T-helper 17 cell (primary cell): ENCODE measurements at places on chromosomes 16 and 17.

DNA sequence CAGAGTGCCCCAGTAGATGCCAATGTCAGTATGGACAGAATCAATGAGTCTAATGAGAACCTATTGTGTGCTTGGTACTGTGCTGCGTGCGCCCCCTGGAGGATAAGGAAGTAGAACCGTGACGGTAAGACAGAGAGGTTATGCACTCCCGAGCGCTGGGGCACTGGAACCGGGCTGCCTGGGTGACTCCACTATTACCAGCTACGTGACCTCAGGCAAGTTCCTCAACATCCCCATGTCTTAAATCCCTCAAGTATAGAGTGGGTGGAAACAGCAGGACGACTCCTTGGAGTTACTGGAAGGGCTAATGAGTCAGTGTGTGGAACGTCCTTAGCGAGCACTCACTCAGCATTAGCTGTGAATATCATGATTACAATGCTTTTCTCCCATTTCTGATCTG lies 16.2 kb downstream of the CHST4 start:
- no peak overlapping the region for H3K4me3 ChIP-seq
- H3K27me3 ChIP-seq = peaks cover 9% of the 10 kb centered on the region
- no peak overlapping the region for H3K27ac ChIP-seq
- peak; percentile 36 for DNase-seq

GRCh38 chr17:35167046-35167445 lies 19.4 kb downstream of the UNC45B start:
- no peaks in the 10 kb centered on the region for H3K27me3 ChIP-seq
- H3K4me1 ChIP-seq = peaks cover 19% of the 10 kb centered on the region
- DNase-seq = no peak

- H3K27me3 ChIP-seq = no peaks in the 10 kb centered on the region
- H3K36me3 ChIP-seq = no peaks in the 10 kb centered on the region
- DNase-seq = no peak
- H3K4me1 ChIP-seq = peaks cover 9% of the 10 kb centered on the region
- no peak overlapping the region for H3K4me3 ChIP-seq
- H3K27ac ChIP-seq = peak overlapping the region; percentile 3
Measured at GRCh38 chr16:53529513-53529912, 26.5 kb upstream of the AKTIP start.

DNA sequence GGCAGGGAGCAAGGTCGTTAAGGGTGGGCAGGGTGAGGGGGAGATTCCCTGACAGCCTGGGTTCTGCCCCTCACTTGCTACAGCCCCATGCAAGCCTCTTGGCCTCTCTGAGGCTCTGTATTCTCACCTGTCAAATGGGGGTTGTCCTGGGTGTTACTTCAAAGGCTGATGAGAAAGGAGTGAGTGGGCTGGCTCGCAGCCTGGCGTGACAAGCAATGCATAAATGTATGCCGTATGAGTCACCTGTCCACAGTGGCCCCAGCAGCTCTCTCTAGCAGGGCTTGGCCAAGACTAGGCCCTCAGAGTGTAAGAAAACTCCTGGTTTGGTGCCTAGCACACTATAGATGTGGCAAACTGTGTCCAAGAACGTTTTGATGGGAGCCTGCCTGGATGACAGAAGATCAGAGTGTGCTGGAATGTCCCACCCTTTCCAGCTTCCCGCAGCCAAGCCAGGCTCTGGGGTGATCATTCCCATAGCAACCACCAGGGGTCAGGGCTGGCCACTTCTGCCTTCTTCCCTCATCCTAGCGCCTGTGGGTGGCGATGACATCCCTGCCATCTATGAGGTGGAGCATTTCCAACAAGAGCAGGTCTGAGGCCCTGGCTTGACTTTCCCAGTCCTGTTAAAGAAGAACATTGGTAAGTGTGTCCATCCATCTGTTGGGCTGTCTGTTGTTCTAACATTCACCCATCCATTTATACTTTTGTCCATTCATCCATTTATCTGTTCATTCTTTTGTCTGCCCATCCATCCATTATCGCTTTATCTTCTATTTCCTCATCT lies 37.2 kb upstream of the ADGRG1 start:
- no peaks in the 10 kb centered on the region for H3K27me3 ChIP-seq
- no peaks in the 10 kb centered on the region for H3K36me3 ChIP-seq
- peak overlapping the region; percentile 74 for H3K4me3 ChIP-seq
- H3K27ac ChIP-seq = peak overlapping the region; percentile 14
- peaks cover 27% of the 10 kb centered on the region for H3K4me1 ChIP-seq
- DNase-seq = peak; percentile 43

DNA sequence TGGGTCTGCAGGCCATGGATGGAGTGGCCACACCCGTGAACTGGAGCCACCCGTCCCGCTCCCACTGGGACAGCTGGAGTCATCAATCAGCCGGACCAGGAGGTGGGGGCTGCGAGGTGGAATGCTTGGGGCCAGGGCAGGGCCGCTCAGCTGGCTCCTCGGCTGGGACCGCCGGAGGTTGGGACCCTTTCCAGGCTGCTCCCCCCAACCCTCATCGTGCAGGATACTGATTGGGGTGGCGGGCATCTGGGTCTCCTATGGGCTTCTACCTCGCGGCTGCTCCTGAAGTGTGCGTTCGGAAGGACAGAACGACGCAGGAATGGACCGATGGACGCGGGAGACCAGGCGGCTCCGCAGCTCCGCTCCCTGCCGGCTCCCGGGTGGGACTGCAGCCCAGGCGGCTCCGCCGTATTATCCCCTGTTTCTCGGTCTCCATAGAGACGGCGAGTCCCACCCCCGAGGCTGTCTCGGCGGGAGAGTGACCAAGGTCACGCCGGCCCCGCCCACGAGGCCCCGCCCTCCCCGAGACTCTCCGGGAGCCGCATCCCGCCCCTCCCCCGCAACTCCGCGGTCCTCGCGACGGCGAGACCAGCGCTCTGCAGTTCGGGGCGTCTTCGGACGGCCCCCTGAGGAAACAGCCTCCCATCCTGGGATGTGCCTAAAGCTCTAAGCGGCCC lies at the start of gene TPPP3:
Gene TPPP3, minus strand, starts transcription at position 388 of the 677 bp plus-strand sequence. CDS start 2,387 bp downstream, outside the sequence.
- H3K36me3 ChIP-seq = peaks cover 8% of the 10 kb centered on the region
- H3K4me3 ChIP-seq = peak within 1 kb of the TSS; percentile 92
- H3K27me3 ChIP-seq = peaks cover 22% of the 10 kb centered on the region
- peak within 1 kb of the TSS; percentile 54 for H3K27ac ChIP-seq

- H3K27me3 ChIP-seq = peaks cover 8% of the 10 kb centered on the region
- peaks cover 50% of the 10 kb centered on the region for H3K4me1 ChIP-seq
- peak overlapping the region; percentile 100 for H3K27ac ChIP-seq
- no peak overlapping the region for H3K4me3 ChIP-seq
Measured at GRCh38 chr17:7208027-7208571, 11.5 kb downstream of the DLG4 start.

- peaks cover 4% of the 10 kb centered on the region for H3K27me3 ChIP-seq
- DNase-seq = no peak
- H3K36me3 ChIP-seq = no peaks in the 10 kb centered on the region
- no peak overlapping the region for H3K4me3 ChIP-seq
- H3K4me1 ChIP-seq = peaks cover 2% of the 10 kb centered on the region
Measured at GRCh38 chr17:78510141-78511075, 66.8 kb downstream of the DNAH17 start.

GRCh38 chr17:76253841-76254240 lies 11.3 kb upstream of the UBALD2 start:
- H3K27me3 ChIP-seq = no peaks in the 10 kb centered on the region
- peak overlapping the region; percentile 39 for H3K27ac ChIP-seq
- no peaks in the 10 kb centered on the region for H3K36me3 ChIP-seq
- no peak overlapping the region for H3K4me3 ChIP-seq
- H3K4me1 ChIP-seq = peaks cover 25% of the 10 kb centered on the region

DNA sequence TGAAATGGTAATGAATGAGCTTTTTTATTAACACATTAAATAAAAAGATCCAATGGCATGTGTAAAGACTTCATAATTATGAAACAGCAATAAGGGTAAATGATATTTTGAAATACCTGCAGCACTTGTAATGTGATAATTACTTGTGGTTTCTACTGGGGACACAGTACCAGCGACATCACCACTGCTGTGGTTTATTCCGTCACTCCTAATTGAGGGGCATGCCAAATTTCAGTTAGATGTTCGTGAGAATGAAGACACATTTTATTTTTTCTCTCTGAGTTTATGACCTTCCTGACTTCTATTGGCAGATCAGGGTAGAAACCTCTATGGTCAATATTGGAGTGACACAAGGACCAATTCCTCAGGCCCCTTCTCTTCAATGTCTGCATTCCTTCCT lies 131.9 kb upstream of the XYLT1 start:
- H3K36me3 ChIP-seq = no peaks in the 10 kb centered on the region
- no peak for DNase-seq
- H3K27me3 ChIP-seq = peaks cover 11% of the 10 kb centered on the region
- no peak overlapping the region for H3K27ac ChIP-seq

DNA sequence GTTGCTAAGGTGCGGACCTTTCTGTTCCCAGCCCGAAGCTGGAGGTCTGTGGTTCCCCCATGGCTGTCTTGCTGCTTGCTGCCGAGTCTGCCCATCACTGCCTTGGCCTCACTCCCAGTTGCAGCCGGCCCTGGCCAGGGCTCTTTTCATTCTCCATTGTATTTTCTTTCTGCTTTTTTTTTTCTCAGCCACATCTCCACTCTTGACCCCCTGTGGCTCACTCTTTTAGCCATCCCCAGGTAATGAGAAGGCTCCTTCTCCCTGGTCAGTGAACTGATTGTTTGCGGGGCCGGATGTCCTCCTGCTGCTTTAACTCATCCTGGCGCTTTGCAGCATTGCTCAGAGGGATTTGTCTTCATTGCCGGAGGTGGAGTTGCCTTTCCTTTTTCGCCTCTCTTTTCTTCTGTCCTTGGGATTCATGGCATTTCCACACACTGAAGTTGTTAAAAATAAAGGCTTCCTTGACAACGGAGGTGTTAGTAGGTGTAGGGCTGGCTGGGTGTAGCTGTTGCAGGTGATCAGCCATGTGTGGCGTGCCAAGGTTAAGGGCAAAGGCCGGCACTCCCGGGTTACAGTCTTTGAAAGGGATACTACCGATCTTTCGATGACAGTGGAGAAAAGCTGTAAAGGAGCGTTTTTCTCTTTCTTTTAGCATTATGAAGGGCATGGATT lies 34.1 kb downstream of the MAP2K6 start:
- H3K4me3 ChIP-seq = no peak overlapping the region
- peaks cover 12% of the 10 kb centered on the region for H3K36me3 ChIP-seq
- no peak for DNase-seq

DNA sequence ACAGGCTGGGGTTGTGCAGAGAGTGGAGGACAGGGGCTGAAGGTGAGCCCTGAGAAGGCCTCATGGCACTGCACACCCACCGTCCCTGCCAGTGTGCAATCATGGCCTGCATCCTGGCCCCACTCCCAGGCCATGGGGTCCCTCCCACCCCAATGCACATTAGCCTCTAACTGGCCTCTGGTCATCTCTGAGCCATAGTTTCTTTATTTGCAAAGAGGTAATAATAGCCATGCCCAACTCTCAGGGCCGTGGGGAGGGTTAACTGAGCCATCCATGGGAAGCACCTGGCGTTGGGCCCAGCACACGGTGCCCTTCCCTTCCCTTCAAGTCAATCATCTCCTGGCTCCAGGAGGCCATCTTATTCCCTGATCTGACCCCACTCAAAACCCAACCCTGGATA lies 10.8 kb upstream of the ITGA3 start:
- DNase-seq = no peak
- no peak overlapping the region for H3K4me3 ChIP-seq
- H3K36me3 ChIP-seq = no peaks in the 10 kb centered on the region
- no peak overlapping the region for H3K27ac ChIP-seq
- H3K27me3 ChIP-seq = peaks cover 53% of the 10 kb centered on the region

- peaks cover 4% of the 10 kb centered on the region for H3K36me3 ChIP-seq
- H3K27ac ChIP-seq = no peak within 1 kb of the TSS
- DNase-seq = no peak
- peaks cover 3% of the 10 kb centered on the region for H3K4me1 ChIP-seq
- H3K4me3 ChIP-seq = no peak within 1 kb of the TSS
- H3K27me3 ChIP-seq = peaks cover 76% of the 10 kb centered on the region
Measured at GRCh38 chr17:41026715-41027471, at the start of gene KRTAP1-5. TSS of gene KRTAP1-5 (minus strand) at chr17:41027208. CDS start at chr17:41027155, 53 bp downstream.

DNA sequence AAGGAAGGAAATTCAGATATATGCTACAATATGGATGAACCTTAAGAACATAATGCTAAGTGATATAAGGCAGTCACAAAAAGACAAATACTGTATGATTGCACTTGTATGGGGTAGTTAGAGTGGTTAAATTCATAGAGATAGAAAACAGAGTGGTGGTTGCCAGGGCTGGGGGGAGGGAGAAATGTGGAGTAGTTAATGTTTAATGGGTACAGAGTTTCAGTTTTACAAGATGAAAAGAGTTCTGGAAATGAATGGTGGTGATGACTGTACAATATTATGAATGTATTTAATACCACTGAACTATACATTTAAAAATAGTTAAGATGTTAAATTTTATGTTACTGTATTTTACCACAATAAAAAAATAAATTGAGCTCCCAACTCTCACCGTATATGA lies 157.9 kb downstream of the TOX3 start:
- no peaks in the 10 kb centered on the region for H3K4me1 ChIP-seq
- no peak overlapping the region for H3K4me3 ChIP-seq

- no peaks in the 10 kb centered on the region for H3K27me3 ChIP-seq
- peaks cover 4% of the 10 kb centered on the region for H3K36me3 ChIP-seq
- no peak overlapping the region for H3K4me3 ChIP-seq
- no peak for DNase-seq
- no peak overlapping the region for H3K27ac ChIP-seq
Measured at GRCh38 chr16:48547530-48547929, 62.5 kb downstream of the N4BP1 start.

- H3K36me3 ChIP-seq = no peaks in the 10 kb centered on the region
- peaks cover 11% of the 10 kb centered on the region for H3K27me3 ChIP-seq
- H3K4me1 ChIP-seq = peaks cover 2% of the 10 kb centered on the region
- H3K4me3 ChIP-seq = no peak within 1 kb of the TSS
- H3K27ac ChIP-seq = no peak within 1 kb of the TSS
Measured at GRCh38 chr17:81961087-81961511, at the start of gene NOTUM. TSS of gene NOTUM (minus strand) at chr17:81961187. CDS start at chr17:81960909, 278 bp downstream.

DNA sequence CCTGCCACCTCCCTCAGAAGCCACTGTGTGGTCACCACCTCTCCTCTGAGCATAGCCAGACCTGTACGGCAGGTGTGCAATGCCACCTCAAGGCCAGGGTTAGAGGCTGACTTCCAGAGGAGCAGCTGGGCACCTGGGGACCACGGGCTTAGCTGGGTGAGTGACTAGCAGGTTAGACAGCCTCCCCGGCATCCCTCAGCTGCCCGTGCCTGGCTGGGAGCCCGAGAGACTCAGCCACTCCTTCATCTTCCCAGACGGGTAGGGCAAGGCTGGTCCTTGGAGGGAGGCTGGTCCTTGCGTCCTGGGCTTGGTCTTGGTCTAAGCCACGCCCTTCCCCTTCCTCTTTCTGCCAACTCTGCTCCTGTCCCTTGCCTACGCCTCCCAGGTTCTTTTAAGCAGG lies 7.8 kb downstream of the CRHR1 start:
- H3K4me1 ChIP-seq = peaks cover 11% of the 10 kb centered on the region
- H3K36me3 ChIP-seq = peaks cover 13% of the 10 kb centered on the region
- DNase-seq = no peak
- no peak overlapping the region for H3K4me3 ChIP-seq
- peaks cover 99% of the 10 kb centered on the region for H3K27me3 ChIP-seq

GRCh38 chr17:44221084-44221861 lies 1.8 kb upstream of the UBTF start:
- peak overlapping the region; percentile 99 for H3K4me3 ChIP-seq
- peaks cover 26% of the 10 kb centered on the region for H3K4me1 ChIP-seq
- DNase-seq = peak; percentile 43

DNA sequence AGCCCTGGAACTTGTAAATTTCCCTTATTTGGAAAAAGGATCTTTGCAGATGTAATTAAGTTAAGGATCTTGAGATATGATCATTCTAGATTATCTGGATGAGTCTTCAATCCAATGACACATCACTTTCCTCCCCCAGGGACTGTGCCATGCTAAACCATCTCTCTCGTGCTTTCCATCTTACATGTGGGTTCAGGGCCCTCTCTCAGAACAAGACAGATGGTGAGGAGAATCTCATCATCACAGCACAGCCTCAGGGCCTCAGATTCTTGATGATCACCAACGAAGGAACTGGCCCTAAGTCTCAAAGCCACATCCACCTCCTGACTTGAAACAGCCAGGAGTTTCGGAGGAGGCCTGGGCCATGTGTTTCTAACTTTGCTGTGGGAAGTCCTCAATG lies 78.7 kb downstream of the LITAF start:
- no peak for DNase-seq
- H3K4me1 ChIP-seq = no peaks in the 10 kb centered on the region
- no peak overlapping the region for H3K4me3 ChIP-seq
- no peaks in the 10 kb centered on the region for H3K36me3 ChIP-seq
